ENCODE measurements at places on chromosomes 13 and 19.
A peak's percentile ranks its signal among the peaks of the same experiment; 100 is the strongest.

DNA sequence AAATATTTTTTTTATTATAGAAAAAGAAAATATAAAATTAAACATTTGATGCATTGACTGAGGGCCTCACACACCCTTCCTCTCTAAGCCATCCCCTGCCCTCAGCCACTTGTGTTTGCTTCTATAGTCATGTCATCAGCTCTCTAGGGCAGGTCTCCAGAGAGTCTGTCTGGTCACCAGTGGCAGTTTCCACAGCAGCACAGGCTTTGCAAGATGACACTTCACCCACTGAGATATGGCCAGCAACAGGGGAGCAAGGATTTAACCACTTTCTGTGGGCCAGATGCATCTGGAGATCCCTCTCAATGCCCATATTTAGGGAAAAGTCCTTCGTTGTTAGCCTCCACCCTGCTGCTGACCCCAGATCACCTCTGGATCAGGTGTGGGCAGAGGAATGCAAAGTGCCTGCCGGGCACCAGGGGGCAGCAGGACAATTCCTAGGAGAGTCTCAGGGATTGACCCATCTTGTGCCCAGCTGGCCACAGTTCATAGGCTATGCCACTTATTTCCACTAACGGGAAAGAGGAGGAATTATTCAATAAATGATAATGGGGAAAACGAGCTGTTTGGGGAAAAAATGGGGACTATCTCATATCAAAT is 4.8 kb downstream of the ABCC4 start:
- no peak for DNase-seq

- no peak for DNase-seq
These were observed 1.6 kb downstream of the JAK3 start for GRCh38 chr19:17846146-17846545.

DNA sequence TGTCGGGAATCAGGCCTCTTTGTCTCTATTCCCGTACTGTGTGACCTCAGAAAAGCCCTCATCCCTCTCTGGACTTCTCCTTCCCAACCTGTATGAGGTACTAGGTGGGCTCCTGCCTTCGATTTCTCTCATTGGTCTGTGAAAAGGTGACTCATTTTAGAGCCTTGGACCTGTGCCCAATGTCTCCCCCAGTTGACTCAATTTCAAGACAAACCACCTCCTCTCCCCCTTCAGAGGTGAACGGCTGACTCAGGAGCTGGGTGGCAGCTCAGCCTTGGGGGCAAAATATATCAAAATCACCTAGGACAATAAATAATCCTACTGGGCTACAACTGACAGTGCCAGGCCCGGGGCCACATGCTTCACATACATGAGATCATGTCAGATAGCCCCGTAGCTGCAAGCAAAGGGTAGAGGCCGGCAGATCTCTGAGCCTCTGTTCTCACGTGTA is 630 bp downstream of the COQ8B start:
- peak; percentile 41 for DNase-seq

- no peak for DNase-seq
These were observed 19.6 kb downstream of the KLF12 start for GRCh38 chr13:74114641-74115040.

DNA sequence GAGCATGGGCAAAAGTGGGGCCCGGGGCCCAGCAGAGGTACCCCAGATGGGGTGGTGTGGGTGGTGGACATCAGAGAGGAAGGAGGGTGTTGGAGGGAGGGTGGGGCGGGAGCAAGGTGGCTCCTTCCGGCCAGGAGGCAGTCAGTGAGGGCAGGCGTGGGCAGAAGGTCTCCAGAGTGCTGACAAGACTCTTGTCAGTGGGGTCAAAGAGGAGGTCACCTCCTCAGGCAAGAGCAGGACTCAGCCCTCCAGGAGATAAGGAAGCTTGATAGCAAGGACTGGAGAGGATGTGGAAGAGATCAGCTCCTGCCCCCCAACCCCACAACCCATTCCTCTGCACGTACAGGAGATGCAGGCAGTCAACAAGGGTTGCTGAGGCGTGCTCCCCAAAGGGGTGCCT is 9.8 kb downstream of the GJA3 start:
- DNase-seq, result no peak

- no peak for DNase-seq
These were observed 57.1 kb upstream of the RANBP3 start for GRCh38 chr19:6035026-6035425.

- peak; percentile 43 for DNase-seq
These were observed 759 bp downstream of the ZMYM2 start for GRCh38 chr13:19959141-19959830.

- no peak for DNase-seq
These were observed 6.3 kb downstream of the BICRA start for GRCh38 chr19:47615230-47615629.

- no peak for DNase-seq
These were observed 33.9 kb upstream of the CEACAM8 start for GRCh38 chr19:42628411-42629140.

GRCh38 chr19:2796659-2797266 is 11.5 kb downstream of the THOP1 start:
- no peak for DNase-seq

- no peak for DNase-seq
These were observed 1010.6 kb downstream of the PCDH9 start for GRCh38 chr13:66219506-66219905.

- no peak for DNase-seq
These were observed 365.9 kb downstream of the FGF14 start for GRCh38 chr13:102035969-102036368.

- no peak for DNase-seq
These were observed 2057.1 kb upstream of the PCDH20 start for GRCh38 chr13:63472711-63473110.

DNA sequence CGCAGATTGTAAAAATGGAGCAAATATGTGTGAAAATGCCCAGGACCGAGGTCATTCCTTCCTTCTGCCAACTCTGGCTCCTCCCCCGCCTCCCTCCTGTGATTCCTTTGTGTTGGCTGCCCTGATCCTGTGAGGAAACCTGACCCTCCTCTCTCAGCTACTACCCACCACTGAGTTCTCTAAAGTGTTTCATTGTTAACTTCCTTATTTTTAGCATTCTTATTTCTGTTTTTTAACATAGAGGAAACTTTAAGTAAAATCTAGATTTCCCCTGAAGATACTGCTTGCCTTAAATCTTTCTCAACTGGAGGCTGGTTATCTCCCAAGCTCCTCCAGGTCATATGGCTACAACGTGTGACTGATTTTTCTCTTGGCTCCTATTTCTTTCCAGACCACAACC is 21.7 kb upstream of the FBXL3 start:
- DNase-seq, result no peak

DNA sequence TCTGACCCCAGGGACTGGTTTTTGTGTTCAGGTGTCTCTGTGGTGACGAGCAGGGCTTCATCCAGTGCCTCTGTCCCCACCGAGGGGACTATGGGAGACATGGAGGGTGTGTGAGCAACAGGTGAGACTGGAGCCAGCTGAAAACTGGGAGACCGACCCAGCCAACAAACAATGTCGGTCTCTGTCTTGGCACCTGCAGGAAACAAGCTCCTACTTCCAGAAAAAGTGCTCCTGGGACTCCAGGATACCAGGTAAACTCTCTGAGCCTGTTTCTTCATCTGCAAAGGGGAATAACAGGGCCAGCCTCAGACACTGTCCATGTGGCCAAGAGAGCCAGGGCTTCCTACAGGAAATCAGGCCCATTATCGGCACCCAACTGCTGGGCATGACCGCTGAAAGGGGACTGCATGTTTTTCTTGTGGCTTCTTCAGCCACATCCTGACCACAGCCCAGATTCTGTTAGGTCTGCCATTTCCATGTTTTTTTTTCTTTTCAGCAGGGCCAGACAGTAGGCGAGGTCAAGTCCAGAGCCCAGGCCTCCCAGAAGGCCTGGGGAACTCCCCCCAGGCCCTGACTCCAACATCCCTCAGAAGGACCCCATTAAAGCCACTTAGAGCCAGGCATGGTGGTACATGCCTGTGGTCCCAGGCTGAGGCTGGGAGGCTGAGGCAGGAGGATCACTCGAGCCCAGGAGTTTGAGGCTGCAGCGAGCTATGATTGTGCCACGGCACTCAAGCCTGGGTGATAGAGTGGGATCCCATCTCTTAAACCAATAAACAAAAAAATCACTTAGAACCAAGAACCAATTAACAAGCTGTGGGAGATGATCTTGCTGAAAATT is 836 bp upstream of the BST2 start:
- DNase-seq, result no peak

DNA sequence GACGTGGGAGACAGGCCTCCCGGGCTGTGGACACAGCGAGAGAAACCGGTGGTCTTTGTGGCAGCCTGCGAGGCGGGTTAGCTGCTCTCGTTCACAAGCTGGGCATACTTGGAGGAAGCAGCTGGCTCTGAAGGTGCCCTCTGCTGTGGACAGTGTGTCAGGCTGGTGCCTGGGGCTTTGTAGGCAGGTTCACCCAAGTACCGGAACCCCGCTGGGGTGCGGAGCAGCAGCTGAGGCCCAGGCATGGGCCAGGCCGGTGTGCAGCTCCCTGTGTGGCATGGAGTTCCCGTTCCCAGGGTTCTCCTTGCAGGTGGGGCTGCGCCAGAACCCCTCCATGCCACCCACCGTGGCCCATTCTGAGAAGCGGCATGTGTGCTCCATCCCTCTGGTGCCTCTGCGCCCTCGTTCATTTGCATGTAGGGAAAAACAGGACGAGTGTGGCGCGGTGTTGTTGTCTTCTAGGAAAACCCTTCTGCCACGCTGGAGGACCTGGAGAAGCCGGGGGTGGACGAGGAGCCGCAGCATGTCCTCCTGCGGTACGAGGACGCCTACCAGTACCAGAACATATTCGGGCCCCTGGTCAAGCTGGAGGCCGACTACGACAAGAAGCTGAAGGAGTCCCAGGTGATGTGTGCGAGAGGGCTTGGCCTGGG is 20.0 kb downstream of the UPF1 start:
- DNase-seq, result no peak

- DNase-seq, result no peak
These were observed 84.2 kb downstream of the AKAP11 start for GRCh38 chr13:42356184-42356575.

GRCh38 chr19:7635670-7636069 is 1.2 kb upstream of the STXBP2 start:
- DNase-seq, result no peak

- no peak for DNase-seq
These were observed 4.7 kb downstream of the ERF start for GRCh38 chr19:42250183-42250665.

DNA sequence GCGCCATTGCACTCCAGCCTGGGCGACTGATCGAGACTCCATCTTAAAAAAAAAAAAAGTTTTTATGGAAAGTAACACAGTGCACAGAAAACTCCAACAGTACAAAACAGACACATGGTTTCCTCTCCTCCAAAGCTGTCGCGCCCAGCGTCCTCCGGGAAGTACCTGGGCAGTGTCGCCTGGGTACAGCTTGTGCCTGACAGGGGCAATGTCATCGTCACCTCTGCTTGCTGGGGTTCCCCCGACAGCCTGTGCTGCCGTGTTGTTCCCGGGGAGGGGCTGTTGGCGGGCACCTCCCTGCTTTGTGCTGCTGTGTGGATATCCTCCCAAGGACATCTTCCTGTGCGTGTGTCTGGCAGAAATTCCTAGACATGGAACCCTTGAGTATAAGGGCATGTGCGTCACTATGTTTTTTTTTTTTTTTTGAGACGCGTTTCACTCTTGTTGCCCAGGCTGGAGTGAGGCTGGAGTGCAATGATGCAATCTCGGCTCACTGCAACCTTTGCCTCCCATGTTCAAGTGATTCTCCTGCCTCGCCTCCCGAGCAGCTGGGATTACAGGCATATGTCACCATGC is 2.4 kb upstream of the F2RL3 start:
- no peak for DNase-seq

GRCh38 chr19:2490659-2491058 is 14.7 kb downstream of the GADD45B start:
- DNase-seq, result no peak

DNA sequence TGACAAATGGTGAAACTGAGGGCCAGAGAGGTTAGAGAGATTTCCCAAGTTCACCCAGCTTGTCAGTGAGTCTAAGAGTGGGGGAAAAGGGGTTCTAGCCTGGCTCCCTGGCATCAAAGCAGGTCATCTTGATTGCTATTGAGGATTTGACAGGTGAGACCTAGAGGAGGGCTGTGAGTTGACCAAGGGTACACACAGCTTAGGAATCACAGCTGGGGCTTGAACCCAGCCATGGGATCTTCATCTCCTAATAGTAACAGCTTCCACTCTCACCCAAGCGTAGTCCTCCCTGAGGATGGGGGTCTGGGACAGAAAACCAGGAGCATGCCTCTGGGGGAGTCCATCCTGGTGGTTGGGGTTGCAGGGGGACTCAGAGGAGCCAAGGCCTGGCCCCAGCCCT is 6.8 kb downstream of the CYP4F8 start:
- DNase-seq, result no peak

- no peak for DNase-seq
These were observed 1.9 kb downstream of the GNG14 start for GRCh38 chr19:12689581-12690216.

GRCh38 chr13:111846391-111847159 is 220.4 kb upstream of the SOX1 start:
- no peak for DNase-seq

- DNase-seq, result no peak
These were observed at the start of gene B3GNT8 for GRCh38 chr19:41426952-41427646. Gene B3GNT8, minus strand, starts transcription at chr19:41427374. Its CDS starts 596 bp downstream, at chr19:41426778.

- no peak for DNase-seq
These were observed 1669.9 kb upstream of the SPRY2 start for GRCh38 chr13:82010780-82011179.

DNA sequence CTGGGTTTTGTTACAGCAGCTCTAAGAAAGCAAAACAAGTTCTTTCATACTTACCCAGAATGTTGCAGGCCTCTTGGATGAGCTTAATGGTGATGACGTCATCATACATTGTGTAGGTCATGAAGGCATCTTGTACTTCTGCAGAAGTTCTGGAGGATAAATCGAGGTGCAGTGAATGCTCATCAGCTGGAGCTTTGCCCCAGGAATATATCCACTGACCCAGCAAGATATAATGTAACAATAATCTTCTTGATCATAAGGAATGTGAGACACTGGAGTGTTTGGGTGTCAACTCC is 63.0 kb downstream of the C13orf42 start:
- DNase-seq, result no peak

DNA sequence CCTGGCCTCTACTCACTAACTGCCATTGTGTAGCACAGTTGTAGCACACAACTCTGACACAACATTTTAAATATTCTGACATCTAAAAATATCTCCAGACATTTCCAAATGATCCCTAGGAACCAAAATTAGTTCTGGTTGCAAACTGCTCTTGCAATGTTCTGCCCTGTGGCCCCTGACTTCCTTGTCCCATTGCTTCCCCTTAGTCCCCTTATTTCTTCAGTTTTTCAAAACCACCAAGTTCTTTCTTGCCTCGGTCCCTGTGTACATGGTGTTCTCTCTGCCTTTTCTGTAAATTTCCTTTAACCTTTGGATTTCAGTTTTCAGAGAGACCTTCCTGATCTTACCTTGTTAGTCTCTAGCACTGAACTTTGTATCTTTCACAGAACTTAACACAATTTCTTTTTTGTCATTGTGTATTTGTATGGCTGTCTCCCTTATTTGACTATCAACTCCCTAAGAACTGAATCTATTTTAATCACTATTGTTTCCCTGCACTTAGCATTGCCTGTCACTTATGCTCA is 87.6 kb upstream of the MLNR start:
- DNase-seq, result no peak

- no peak for DNase-seq
These were observed at the start of gene KCNRG for GRCh38 chr13:50015258-50015657. Gene KCNRG, plus strand, starts transcription at chr13:50015444. Its CDS starts 50 bp downstream, at chr13:50015494.

Data from activated CD8-positive, alpha-beta memory T cell treated with anti-CD3 and anti-CD28 coated beads for 48 hours (primary cell).